ENCODE measurements at places on chromosomes 11 and 22.

DNA sequence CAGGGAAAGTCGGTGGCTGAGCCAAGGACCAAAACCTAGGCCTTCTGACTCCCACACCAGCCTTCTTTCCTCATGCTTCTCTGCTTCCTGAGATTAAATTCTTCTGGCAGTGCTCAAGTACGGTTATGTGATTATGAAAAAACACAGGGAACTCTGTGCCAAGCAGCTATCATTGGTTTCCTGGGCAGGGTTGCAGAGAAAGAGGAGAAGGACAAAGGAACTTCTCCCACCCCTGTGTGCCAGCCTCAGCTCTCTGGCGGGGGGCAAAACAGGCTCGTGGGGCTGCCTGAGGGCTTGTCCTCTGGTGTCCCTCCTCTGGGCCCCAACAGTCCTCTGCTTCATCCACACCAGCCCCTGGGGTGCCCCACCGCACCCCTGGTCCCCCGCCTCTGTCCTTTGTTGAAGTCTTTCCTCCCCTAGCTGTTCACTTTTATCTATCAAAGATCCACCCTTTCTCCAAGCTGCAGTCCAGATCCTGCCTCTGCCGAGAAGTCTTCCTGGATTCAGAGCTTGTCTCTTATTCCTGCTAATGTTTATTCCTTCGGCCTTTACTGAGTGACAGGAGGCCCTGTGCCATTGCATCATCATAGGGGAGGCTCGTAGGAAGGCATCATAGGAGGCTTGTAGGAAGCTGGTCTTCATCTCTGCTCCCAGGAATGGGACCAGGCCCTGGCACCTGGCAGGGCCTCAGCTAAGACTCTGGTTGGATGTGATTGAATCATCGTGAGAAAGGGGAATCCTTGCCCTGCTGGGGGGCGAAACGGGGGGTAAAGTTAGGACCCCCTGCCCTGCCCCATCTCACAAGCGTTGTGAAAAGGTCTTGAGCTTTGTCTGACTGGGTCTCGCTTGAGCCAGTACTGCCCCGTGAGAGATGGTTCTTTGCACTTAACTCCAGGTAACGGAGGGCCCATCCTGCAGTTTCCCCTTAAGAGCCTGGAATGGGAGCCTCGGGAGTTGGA lies 11.5 kb upstream of the FTH1 start:
- DNase-seq = no peak

DNA sequence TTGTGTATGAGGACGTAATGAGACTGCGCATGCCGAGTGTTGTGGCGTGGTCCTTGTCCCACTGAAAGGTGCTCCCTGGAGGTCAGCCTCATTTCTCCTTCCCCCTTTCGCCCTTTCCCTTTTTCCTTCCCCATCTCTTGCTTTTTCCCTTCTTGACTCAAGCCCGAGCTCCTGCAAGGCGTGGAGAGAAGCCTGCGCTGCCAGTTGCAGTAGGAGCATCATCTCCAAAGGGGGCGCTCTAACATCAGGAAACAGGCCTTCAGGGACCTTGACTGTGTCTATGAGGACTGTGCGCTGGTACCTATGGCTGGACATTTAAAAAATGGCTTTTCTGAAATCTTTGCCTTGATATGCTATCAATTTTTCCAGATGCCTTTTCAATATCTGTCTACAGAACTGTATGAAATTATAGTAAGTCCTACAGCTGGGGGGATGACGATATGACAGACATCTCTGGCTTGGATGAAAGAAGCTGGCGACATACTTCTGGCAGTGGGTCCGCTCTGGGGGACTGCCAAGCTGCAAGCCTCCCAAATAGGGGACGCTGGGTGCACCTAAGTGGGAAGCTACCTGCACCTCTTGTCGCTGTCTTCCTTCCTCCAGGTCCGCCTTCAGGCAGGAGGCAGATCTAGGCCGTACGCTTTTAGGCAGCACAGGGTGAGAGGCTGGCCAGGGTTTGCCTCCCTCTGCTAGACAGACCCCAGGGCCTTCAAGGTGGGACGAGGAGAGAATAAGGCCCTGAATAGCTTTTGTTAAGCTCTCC lies 96.5 kb downstream of the NXPE2 start:
- DNase-seq = no peak

GRCh38 chr11:62770778-62771143 lies 435 bp upstream of the TAF6L start:
- no peak for DNase-seq

- DNase-seq = no peak
These were observed 32.9 kb downstream of the SCUBE1 start for GRCh38 chr22:43310311-43310710.

DNA sequence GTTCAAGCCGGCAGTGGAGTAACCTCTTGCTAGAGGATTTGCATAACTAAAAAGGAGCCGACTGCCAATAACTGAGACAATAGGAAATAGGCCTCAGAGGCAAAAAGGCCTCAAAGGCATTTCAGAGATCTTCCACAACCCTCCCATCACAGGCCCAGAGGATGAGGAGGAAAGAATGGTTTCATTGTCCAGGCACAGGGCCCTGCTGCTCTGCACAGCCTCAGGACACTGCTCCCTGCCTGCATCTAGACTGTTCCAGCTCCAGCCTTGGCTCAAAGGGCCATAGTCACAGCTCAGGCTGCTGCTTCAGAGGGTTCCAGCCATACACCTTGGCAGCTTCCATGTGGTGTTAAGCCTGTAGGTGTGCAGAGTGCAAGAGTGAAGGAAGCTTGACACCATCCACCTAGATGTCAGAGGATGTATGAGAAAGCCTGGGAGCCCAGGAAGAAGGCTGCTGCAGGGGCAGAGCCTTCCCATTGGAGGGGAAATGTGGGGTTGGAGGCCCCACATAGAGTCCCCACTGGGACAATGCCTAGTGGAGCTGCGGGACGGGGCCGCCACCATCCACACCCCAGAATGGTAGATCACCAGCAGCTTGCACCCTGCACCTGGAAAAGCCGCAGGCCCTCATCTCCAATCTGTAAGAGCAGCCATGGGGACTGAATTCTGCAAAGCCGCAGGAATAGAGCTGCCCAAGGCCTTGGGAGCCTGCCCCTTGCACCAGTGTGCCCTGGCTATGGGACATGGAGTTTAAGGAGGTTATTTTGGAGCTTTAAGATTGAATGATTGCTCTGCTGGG lies 8.2 kb upstream of the LRP5 start:
- no peak for DNase-seq

DNA sequence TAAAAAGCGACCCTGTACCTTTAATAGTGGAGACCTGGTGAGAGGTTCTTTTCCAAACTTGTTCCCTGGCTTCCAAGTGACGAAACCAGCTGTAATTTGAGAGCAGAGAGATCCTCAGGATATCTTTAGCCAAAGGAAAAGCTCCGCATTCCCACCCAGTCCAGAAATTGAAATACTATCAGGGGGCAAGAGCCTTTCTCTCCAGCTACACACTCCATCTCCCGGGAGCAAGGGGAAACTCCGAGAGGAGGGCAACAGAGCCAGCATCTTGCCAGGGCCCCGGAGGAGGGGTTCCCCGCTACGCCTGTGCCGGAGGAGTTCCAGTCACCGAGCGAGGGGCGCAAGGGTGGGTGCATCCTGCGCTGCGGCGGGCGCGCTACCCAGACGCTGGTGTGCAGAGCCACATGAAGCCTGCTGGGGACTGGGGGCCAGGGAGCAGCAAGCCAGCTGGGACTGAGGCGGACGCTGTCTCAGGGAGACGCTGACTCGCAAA lies at the start of gene FIBIN:
FIBIN (plus strand) TSS at position 148 of the 493 bp plus-strand sequence. CDS start 415 bp downstream, outside the sequence.
- no peak for DNase-seq

- no peak for DNase-seq
These were observed 2.1 kb downstream of the ARHGEF12 start for GRCh38 chr11:120338107-120338933.

GRCh38 chr11:77086521-77087472 lies 15.8 kb upstream of the OMP start:
- DNase-seq = no peak

DNA sequence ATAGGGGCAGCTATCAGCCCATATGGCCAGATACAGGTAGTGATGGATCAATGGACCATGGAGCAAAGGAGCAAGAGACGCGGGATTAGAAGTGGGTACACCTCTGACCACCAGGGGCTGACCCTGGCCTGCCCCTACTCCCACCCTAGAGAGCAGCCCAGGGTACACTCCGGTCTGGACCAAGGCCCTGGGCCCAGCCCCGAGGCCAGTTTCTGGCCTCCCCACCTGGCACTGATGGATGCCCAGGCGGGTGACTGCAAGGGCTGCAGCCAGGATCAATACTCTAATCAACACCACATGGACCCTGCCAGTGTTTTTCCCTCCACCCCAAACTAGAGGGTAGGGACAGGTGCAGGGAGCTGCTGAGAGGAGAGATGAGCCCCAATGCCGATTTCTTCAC lies 74.1 kb upstream of the NECTIN1 start:
- DNase-seq = no peak

DNA sequence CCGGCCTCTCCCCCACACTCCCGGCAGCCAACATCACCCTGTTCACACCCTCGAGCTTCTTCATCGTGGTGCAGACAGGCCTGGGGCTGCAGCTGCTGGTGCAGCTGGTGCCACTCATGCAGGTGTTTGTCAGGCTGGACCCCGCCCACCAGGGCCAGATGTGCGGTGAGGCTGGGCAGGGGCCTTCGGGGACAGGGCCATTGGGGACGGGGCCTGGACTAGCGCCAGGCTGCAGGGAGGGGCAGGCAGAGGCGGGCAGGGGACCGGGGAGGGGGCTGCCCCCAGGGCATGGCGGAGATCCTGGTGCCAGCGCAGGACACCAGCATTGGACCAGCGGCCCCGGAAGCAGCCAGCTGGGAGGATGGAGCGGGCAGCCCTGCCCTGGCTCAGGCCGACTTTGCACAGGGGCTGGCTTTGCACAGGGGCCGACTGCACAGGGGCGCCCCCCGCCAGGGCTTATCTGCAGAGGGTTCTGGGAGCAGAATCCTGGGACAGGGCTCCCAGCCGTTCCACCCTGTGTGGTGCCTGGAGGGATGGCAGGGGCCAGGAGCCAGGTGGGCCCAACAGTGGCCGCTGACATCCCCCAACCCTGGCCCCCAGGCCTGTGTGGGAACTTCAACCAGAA lies 8.6 kb downstream of the MUC5B start:
- DNase-seq = no peak

DNA sequence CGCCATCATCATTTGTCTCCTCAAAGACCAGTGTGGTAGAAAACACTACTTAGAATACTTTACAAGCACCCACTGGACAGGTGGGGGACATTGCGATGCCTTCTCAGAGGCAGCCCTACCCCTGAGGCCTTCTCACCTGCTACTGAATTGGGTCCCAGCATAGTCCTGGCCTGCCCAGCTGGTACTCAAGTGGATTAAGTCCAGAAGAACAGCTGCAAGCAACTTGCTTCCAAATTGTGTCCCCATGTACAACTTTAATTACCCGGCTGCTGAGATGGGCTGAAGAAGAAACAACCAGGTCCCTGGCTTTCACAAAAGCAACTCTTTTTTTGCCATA lies 12.3 kb downstream of the ABTB2 start:
- no peak for DNase-seq

- no peak for DNase-seq
These were observed 1.4 kb downstream of the CDKN1C start for GRCh38 chr11:2883979-2884815.

DNA sequence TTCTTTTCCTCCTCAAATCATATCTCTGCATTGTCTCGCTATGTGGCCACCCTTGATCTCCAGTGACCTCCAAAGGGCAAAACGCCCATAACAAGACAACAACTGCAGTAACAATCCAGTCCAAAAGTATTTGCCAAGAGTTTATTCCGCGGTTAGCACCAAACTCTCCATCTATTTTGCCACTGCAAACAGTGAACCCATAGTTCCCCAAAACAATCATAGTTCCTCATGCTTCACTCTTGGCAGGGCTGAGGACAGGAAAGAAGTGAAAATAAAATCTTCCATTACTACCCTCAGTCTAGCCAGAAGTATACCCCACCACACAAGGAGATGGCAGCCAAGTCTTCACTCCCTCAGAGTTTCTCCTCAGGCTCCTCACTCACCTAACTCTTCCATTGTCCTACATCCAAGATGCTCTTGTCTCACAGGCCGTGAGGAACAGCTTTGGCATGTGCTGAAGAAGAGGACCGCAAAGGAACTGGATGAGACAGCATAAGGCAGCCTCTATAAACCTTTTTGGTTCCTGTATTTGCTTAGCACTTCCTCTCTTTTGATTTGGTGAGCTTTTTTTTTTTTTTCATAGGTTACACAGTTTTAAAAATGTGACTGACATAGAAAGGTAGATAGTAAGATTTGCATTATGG lies at the start of gene LPXN:
LPXN (minus strand) TSS at position 480 of the 644 bp plus-strand sequence; CDS start at position 396, 84 bp downstream.
- no peak for DNase-seq

GRCh38 chr11:87528752-87529151 lies 491.0 kb downstream of the TMEM135 start:
- DNase-seq = no peak

DNA sequence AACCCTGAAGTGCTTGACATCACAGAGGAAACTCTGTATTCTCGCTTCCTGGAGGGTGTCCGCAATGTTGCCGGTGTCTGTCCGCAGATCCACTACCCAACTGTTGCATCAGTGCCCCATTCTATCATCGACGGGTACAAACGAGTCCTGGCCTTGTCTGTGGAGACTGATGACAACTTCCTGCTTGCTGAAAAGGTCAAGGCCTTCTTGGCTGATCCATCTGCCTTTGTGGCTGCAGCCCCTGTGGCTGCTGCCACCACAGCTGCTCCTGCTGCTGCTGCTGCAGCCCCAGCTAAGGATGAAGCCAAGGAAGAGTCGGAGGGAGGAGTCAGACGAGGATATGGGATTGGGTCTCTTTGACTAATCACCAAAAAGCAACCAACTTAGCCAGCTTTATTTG lies 42.9 kb upstream of the DAGLA start:
- no peak for DNase-seq

DNA sequence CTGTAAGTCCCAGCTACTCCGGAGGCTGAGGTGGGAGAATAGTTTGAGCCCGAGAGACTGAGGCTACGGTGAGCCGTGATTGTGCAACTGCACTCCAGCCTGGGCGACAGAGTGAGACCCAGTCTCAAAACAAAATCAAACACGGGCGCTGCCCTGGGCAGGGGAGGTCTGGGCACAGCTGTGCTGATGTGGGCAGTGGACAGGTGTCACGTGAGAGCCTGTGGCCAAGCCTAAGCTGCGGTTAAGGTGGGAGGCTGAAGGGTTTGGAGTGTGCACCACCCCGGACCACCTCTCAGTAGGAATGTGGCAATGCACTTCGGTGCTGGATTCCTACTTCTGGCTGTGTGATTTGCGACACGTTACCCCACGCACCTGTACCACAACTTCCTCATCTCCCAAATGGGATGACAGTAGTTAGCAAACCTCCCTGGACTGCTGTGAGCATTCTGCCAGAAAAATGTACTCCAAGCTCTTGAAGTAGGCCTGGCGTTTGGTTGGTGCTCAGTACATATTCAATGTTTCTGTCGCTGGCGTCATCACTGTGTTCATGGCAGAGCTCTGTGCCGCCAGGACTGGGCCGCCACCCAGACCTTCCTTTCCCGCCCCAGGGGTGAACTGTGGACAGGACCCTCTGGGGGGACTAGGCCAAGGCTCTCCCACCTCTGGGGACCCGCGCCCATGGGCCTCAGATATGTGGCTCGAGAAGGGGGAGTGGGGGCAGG lies 807 bp upstream of the ZNF74 start:
- no peak for DNase-seq

All from activated CD8-positive, alpha-beta memory T cell treated with anti-CD3 and anti-CD28 coated beads for 4 hours (primary cell).